Stimulated activated CD8-positive, alpha-beta memory T cell treated with anti-CD3 and anti-CD28 coated beads, Interleukin-15, amount 100 ng/mL, for 1 hour (primary cell): ENCODE measurements at places on chromosomes 4 and X.

DNA sequence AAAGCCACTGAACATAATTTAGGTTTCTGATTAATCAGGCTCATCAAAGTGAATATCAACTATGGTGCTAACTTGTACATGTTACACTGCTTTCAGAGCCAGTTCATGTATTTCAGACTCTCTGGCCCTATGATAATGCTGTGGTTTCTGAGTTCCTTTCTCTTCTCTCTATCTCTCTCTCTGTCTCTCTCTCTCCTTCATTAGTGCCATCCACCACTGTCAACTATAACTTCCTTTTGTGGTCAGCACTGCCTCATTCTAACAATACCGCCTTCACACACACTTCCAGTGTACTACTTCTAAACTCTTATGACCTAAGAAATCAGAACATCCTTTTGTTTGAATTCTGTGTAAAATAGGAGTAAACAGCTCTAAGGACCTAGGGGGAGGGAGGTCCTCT lies 907.1 kb downstream of the RPA4 start:
- DNase-seq, result no peak

DNA sequence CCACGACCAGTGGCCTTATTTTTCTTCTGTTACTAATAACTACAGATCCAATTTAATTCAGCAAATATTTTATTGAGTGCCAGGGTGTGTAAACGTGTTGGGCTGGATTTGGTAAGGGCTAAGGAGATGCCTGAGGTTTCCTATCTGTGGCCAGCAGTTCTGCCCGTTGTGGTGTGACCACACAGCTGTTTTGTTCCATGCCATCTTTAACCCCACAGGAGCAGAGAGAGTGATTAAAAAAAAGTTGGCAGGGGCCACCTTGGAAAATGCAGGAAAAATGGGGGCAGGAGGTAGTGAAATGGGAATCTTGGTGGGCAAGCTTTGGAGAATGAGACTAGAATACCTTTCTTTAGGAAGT lies 1.1 kb downstream of the PLAC8 start:
- DNase-seq, result no peak

GRCh38 chr4:125725957-125726525 lies 411.3 kb downstream of the FAT4 start:
- no peak for DNase-seq

DNA sequence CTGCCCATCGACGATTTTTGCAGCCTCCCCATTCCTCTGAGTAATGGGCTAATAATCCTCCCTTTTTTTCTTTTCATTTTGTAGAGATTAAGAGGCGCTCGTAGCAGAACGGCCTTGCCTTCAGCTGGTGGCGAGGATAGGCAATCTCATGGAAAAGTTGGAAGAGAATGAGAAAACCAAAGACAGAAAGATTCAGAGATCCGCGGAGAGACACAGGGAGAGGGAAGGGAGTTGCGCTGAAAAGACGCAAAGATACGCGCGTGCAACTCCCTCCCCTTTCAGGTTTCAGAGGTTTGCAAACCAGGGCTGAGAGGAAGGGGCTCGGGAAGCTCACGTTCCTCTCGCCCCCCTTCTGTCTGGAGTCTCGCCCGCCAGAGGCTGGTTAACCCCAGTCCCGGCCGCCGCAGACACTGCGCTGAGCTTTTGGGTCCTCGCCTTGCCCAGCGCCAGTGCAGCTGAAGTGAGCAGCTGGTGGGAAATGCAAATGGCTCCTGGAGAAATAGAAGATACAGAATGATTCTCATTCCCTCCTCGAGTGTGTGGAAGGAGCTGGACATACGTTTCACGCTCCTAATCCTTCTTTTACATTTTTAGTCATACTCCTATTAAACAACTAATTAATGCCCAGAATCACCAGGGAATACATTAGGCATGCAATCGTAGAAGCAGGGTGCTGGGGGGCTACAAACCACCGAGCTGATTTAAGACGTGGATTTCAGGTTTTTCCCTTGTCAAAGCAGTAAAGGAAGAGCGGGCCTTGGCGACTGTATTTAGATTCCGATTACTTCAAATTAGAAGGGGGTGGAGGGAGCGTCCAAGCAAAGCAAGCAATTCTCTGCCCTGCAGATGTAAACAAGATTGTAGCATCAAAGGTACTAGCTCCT lies 16.6 kb upstream of the PITX2 start:
- DNase-seq, result no peak

DNA sequence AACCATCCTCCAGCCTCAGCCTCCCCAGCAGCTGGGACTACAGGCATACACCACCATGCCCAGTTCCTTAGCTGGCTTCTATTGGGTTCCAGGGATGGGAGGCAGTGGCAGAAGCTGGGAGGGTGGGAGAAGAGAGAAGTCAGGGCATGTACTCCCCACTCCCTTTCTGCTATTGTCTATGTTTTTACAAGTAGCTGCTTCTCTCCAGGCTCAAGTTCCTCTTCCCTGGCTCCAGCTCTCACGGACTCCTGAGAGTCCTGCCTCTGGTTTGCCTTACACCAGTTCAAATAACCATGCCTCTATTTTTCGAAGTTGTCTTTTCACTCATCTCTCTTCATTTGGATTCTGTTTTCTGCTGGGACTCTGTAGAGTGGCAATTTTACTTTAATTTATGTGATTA lies 2.9 kb downstream of the TBC1D9 start:
- no peak for DNase-seq

- no peak for DNase-seq
These were observed 29.6 kb upstream of the BBS12 start for GRCh38 chr4:122702939-122703338.

- DNase-seq, result no peak
These were observed 355.2 kb upstream of the GALNT7 start for GRCh38 chr4:172813359-172813923.

DNA sequence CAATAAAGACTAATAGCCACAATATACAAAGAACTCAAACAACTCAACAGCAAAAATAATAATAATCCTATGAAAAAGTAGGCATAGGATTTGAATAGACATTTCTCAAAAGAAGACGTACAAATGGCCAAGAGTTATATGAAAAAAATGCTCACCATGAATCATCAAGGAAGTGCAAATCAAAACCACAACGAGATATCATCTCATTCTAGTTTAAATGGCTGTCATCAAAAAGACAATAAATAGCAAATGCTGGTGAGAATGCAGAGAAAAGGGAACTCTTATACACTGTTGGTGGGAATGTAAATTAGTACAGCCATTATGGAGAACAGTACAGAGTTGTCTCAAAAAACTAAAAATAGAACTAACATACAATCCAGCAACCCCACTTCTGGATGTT lies 18.8 kb downstream of the TLR6 start:
- DNase-seq, result no peak

DNA sequence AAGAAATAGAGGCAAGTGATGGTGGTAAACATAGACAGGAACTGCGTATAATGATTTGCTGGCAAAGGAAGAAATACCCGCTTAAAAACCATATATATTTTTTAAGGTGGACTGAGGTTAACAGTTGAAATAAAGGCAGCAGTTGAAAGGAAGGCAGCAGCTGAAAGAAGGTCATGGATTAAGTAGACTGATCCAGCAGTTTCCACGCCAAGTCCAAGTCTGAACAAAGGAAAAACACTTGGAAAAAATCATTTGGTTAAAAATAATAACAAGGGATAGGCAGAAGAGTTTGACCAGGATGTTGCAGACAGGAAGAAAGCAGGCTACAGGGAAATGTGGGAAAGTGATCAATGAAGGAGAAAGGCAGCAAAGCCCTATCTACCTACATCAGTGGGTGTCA lies 93.6 kb downstream of the AMELX start:
- DNase-seq, result no peak

DNA sequence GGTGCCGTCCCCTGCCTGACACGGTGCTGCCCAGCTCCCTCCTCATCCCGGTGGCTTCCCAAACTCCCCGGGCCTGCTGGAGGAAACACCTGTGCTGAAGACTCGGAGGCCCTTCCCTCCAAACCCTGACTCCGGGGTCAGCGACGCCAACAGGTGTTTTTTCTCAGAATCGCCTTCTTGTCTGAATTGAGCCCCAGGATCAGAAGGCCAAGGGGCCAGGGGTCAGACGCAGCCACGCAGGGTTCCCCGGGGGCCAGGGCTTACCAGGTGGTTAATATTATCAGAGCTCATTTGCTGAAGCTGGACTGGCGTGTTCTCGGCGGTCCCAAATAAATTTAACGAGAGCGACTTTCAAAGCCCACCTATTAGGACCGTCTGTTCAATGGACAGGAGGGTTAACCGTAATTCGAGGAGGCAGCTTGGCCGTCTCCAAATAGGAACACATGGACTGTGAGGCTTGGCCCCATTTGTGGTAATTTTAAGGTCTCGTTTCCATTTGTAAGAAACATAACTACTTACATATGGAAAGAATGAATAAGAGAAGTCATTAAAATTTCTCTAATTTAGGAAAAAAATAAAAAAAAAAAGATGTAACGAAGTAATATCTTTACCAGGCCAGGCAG lies 239.3 kb downstream of the CRLF2 start:
- no peak for DNase-seq

DNA sequence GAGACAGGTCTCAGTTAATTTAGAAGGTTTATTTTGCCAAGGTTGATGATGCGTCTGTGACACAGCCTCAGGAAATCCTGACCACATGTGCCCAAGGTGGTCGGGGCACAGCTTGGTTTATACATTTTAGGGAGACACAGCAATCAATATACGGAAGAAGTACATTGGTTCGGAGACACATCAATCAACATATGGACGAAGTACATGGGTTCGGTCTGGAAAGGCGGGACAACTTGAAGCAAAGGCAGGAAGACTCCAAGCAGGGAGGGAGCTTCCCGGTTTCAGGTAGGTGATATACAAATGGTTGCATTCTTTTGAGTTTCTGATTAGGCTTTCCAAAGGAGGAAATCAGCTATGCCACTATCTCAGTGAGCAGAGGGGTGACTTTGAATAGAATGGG lies 225.2 kb upstream of the ZFP42 start:
- DNase-seq, result no peak

- no peak for DNase-seq
These were observed 765.3 kb upstream of the SLIT2 start for GRCh38 chr4:19486400-19486799.

DNA sequence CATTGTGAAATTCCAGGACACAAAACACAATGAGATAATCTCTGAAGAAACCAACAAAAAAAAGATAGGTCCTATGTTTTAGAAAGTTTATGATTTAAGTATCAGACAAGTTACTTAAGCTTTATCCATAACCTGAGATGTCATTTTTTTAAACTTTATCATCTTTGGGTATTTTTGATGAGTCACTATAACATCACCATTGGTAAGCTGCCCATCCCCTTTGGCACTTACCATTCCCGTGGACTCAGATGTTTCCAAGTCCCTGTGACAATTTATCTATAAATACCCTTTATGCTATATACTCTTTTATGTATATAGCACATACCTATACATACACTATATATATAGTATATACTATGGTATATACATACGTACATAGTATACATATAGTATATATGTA lies 198.9 kb upstream of the GEMIN8 start:
- DNase-seq, result no peak

DNA sequence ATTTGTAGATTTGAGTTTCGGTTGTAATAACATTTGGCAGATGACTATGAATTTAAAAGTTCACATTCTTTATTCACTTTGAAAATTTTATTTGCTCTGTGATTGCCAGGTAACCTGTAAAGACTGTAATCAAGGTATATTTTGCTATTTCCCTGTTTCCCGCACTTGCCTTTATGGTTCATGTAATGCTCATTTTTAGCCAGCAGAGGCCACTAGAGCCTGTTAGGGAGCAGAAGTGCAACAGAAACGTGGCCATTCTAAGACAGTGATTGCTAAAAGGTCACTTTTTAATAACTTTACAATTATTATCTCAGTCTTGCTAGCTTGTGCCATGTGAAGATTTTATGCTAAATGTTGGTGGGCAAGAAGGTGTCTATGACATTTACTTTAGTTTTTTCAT lies 12.4 kb downstream of the YIPF6 start:
- DNase-seq, result no peak

GRCh38 chr4:150769248-150769647 lies 187.3 kb downstream of the MAB21L2 start:
- DNase-seq, result no peak

GRCh38 chrX:139025816-139026215 lies 314.3 kb upstream of the FGF13 start:
- no peak for DNase-seq

DNA sequence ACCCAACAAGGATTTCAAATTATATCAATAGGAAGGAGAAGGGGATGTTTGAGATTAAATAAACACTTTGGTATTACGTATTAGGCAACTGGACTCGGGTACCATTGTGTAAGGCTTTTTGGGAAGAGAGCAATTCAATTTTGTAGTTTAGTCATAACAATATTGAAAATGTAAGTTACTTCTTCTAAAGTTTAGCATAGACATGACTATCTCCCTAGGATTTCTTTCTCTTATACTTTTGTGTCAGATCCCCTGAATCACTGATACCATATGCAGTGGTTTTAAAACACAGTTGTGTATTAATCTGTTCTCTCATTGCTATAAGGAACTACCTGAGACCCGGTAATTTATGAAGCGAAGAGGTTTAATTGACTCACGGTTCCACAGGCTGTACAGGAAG lies 123.8 kb upstream of the FAM9C start:
- DNase-seq, result no peak

DNA sequence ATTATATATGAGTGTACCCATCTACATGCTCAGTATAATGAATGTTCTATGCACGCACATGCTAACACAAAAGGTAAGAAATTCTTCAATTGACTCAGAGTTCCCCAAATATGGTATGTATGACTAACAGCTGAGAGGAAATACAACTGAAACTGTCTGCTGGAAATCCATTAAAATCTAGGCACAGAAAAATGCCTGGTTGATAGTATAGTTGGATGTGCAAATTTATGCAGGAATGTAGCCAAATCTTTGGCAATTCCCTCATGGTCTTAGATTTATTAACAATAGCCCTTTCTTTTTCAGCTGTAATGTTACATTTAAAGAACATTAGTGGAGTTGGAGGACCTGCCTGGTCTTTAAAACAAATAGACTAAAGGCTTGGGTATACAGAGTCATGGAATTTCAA lies 5.5 kb downstream of the CAMK2D start:
- DNase-seq, result no peak

DNA sequence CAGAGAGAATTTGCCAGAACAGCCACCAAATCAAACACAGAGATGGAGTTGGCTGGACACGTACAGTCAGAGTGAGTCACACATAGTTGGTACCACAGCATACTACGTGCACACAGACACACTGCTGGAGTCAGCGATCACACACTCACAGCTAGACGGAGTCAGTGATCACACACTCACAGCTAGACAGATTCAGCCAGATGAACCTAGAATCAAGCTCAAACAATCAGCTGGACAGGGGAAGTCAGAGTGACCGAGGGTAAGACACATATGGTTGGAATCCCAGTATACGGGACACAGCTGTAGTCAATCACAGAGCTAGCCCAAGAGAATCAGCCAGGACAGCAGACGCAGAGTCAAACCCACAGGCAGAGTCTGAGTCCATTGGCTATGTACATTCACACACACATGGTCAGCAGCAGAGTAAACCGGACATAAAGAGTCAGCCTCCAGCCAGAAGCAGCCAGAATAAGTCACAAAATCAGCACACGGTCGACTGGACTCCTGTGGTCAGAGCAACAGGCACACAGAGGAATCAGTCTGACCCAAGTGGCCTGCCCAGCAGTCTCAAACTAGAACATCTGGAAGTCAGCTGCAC lies 4.6 kb downstream of the SLC38A5 start:
- no peak for DNase-seq
